ENCODE measurements at places on chromosomes 16 and 17.

DNA sequence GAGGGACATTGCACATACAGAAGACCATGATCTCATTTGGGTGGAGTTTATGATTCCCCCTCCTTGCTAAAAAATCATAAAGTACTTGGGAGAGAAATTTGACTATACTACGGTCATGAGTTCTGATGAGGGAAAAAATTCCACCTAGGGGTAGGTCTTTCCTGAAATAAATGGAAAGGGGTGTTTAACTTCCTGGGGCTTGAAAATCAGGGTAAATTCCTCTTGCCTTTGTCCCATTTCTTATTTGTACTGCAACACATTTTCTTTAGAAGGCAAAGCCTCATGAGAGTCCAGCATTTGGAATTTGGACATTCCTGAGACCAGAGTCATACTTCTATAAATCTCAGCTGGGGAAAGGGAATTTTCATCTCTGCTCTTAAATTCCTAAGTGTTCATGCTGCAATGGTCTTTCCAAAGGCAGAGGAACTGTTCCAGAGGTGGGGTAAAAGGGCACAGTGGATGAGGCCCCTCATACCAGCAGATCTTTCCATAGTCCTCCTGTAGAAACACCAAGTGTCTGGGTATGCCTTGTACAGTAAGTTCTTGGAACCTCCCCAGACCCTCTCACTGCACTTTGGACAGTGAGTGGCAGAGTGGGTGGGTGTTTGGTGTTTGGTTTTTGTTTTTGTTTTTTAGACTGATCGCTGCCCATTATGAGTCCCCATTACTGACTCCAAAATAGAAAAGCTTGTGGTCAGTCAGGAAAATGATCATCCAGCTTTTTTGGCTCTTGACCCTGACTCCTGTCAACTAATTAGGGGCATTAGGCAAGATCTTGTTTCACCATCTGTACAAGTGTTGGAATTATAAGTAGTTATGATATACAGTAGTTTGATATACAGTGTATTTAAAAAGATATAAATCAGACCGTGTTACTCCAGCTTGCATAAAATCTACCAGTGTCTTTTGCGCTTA is 6.0 kb downstream of the LYRM1 start:
- peak; percentile 93 for DNase-seq

- no peak for DNase-seq
These were observed 291.2 kb downstream of the IRX3 start for GRCh38 chr16:53995378-53995777.

DNA sequence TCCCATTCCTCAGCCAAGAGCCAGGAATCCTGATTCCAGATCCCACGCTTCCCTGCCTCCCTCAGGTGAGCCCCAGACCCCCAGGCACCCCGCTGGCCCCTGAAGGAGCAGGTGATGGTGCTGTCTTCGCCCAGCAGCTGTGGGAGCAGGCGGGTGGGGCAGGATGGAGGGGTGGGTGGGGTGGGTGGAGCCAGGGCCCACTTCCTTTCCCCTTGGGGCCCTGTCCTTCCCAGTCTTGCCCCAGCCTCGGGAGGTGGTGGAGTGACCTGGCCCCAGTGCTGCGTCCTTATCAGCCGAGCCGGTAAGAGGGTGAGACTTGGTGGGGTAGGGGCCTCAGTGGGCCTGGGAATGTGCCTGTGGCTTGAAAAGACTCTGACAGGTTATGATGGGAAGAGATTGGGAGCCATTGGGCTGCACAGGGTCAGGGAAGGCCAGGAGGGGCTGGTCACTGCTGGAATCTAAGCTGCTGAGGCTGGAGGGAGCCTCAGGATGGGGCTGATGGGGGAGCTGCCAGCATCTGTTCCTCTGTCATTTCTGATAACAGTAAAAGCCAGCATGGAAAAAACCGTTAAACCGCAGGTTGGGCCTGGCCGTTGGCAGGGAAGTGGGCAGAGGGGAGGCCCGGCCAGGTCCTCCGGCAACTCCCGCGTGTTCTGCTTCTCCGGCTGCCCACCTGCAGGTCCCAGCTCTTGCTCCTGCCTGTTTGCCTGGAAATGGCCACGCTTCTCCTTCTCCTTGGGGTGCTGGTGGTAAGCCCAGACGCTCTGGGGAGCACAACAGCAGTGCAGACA is at the start of gene SPN:
Gene SPN, plus strand, starts transcription at position 232 of the 791 bp plus-strand sequence. Its CDS starts 482 bp downstream, at position 714.
- no peak for DNase-seq

- no peak for DNase-seq
These were observed 286.2 kb upstream of the FOXF1 start for GRCh38 chr16:86224126-86224525.

- no peak for DNase-seq
These were observed 63.2 kb downstream of the FOXK2 start for GRCh38 chr17:82582709-82583108.

DNA sequence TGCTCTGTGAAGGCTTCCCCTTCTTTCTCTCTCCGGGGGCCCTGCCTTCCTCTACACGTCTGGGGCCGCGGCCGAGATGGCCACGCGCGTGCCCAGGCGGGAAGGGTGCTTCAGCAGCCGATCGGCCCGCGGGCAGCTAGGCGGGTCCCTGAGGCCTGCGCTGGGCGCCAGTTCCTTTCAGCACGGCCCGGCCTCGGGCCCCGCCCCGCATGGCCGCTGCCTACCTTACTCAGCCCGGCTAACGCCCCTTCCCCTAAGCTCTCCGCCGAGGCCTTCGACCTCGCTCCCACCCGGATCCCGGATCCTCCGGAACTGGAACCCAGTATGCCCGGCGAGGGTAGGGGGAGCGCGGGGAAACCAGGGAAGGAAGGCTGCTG is 335 bp downstream of the TMEM11 start:
- peak; percentile 27 for DNase-seq

GRCh38 chr16:305916-306626 is 23.1 kb downstream of the PDIA2 start:
- no peak for DNase-seq

DNA sequence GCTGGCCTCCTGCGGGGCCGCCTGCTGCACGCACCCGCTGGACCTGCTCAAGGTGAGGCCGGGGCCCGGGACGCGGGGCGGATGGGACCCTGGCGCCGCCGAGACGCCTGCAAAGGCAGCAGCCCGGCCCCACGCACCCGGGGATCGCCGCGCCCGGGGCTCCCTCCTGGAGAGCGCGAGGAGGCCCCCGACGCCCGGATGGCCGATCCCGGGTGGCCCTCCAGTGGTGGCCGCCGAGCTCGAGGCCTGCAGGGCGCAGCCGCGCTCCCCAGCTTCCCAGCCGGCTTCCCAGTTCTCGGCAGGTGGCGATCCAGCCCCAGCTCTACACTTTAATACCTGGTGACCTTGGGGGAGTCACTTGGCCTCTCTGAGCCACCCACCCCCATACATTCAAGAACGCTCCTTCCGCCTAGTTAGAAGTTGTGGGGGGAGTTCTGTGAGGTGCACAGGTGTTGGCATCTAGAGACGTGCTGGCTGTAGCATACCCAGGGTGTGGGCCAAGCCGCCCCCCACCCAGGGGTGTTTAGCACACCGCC is 452 bp downstream of the SLC25A10 start:
- peak; percentile 17 for DNase-seq

DNA sequence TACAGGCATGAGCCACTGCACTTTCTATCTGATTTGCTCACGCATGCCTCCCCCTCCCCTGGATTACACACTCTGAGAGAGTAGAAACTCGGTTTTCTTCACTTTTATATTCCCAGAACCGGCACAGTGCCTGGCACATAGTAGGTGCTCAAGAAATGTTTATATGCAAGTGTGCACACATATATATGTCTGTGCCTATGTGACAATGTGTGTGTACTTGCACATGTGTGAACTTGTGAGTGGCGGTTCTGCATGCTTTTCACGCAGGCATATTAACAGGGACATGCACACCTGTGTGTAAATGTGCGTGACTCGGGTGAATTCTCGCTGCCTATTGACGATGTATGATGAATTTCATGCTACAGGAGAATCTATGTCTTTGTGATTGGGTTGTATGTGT is 22.1 kb upstream of the IL21R start:
- DNase-seq: no peak

- DNase-seq: peak; percentile 4
These were observed 850 bp downstream of the PPM1E start for GRCh38 chr17:58756246-58757161.

DNA sequence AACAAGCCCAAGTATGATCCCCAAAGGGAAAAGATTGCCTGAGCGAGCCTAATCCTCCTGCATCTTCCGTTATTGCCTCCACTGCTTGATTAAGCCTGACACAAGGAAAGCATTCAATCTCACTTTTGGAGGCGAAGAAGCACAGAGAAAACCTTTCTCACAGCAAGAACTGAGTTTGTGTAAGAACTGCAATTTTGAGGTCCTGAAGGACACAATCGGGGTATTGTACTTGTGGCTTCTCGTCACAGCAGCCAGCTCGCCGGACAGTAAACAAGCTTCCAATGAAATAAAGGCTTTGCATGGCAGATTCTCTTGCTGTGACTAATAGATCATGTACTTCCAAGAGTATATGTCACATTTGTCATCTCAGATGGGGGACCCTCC is 18.7 kb upstream of the FOXF1 start:
- DNase-seq: no peak

DNA sequence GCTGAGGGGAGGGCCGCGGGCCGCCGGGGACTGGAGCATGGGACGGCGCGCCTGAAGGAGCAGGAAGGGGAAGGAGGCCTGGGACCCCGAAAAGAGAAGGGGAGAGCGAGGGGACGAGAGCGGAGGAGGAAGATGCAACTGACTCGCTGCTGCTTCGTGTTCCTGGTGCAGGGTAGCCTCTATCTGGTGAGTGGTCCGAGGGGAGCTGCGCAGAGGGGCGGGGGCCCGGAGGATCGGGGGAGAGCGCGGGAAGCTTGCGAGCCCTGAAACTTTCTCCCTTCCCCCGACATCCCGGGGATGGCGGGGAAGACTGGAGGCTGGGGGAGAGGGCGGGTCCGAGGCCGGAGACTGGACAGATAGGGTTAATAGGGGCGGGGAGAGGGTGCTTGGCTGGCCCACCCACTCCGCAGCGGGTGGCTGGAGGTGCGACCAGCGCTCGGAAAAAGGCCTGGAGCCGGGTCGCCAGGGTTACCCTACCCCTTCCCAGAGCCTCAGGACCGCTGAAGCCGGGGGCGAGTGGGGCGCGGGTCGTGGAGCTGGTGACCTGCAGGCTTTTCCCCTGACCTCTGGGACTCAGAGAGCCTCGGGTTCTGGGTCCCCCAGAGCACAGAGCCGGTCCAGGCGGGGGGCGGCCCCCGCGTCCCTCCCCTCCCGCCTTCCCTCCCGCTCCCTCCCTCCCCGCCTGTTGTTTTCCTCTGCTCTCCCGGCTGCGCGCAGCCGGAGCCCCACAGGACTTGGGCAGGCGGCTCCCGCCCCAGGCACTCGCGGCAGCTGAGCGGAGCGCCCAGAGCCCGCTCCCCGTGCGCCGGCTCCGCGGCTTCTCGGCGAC is 631 bp downstream of the NXPH3 start:
- DNase-seq: peak; percentile 42

DNA sequence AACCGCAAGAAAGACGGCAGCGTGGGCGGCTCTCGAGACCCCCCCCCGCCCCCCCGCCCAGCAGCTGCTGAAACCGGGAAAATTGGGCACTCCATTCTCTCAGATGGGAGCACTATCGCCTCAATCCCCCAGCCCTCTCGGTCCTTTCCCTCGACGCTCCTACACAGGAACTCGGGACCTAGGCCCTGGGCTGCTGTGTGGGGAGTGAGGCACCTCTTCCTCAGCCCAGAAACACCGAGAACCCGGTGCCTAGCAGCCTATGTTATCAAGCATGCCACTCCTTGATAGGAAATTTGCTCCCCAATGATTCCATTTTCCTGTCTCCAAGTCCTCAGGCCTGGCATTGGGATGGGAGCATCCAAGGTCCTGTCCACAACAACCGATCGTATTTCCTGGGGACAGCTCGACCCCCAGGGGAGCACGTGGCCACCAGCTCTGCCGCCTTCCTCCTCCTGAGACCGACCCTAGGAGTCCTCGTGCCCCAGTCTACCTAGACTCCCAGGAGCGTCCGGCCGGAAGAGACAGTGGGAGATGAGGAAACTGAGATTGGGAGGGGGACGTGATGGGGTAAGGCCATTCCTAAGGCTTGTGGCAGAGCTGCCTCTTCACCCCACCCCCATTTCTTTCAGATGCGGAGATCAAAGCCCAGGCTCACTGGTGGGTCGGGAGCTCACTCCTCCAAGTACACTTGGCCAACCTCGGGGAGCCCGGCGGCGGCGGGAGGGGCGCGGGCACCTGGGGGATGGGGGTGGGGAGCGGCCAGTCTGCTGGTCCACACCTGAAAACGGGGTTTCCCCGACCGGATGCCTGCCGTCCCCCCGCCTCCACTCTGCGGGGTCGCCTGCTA is 17.5 kb upstream of the CBX8 start:
- no peak for DNase-seq

DNA sequence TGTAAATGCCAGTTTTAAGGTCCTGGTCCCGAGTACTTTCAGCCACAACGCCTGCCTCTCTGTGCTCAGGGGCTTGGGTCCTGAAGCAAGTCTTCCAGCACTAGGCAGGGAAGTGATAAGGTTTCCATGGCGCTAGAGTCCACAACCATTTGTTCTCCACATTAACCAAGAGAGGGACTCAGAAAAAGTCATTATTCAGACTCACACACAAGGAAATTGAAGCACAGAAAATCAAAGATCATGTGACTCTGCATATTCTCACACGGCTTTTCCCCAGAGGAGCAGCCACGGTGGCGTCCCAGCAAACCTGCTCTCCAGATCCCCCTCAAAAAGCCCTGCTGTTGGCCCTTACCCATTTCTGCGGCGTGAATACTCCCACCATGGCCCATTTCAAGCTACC is 9.7 kb downstream of the ENPP7 start:
- peak; percentile 13 for DNase-seq

GRCh38 chr16:67936124-67936879 is at the start of gene PSMB10:
Gene PSMB10, minus strand, starts transcription at chr16:67936850. Its CDS starts 101 bp downstream, at chr16:67936749.
- DNase-seq: peak; percentile 32

GRCh38 chr17:11081342-11081741 is 159.7 kb upstream of the SHISA6 start:
- DNase-seq: no peak

DNA sequence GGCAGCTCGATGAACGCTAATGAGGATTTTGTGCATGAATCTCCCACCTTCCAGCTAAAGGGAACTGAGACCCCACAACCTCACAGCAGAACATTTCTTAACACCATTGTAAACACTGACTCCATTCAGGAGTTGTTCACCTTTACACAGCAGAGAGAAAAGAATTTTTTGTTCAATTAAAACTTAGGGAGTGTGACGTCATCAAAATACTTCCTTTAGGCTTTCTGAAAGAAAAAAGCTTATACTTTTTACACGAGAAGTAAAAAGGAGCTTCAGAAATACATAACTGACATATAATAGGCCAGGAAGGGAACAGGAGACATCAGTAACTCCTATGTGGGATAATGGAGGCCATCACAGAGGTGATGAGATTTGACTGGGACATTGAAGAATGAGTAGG is 98.1 kb upstream of the AXIN2 start:
- DNase-seq: no peak

DNA sequence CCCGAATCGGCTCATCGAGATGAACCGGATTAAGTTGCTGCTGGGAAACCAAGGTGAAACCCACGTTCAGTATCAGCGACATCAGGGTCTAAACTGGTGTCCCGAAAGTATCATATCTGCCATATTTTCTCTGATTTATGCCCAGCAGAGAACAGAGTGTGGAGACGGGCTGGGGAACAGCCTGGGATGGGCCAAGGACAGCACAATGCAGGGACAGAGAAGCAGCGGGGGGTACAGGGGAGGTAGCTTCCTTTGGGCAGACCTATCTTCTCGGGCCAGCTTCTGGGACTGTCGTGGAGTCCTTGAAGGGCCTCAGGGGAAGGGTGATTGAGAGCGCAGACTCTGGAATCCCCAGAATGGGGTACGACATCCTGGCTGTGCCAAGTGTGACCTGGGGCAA is 17.5 kb upstream of the MLKL start:
- no peak for DNase-seq
